ENCODE measurements at places on chromosomes 11 and 22.

DNA sequence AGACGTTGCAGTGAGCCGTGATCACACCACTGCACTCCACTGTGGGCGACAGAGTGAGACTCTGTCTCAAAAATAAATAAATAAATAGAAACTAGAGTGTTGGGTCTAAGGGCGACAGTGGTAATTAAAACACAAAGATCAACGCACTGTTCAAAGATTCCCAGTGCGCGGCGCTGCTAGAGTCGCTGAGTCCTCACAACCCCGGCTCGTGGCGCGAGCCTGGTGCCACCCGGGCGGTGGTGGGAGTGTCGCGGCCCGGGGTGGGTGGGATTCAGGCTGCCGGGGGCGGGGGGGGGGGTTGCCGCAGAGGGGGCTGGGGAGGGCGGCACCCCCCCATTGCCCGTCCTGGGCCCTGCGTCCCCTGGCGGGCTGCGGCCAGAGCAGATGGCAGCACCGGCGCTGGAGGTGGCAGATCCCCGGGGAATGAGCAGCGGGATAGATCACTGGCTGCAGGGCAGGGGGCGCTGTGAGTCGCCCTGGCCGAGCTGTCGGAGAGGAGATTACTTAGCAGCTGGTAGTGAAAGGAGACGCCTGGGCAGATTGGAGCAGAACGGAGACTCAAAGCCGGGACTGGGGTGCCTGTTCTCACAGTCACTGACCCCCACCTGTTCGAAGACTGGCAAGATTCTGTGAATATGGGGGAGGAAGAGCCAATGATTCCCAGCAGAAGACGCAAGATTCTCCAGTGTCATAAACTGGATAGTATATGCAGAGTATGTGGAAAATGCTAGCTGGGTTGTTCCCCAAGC, 30.2 kb upstream of the APOBEC3A start:
- peak; percentile 24 for DNase-seq

GRCh38 chr22:25566186-25566897, 1.9 kb downstream of the GRK3 start:
- no peak for DNase-seq

GRCh38 chr22:32158712-32159533, at the start of gene C22orf42:
TSS of gene C22orf42 (minus strand) at chr22:32159303. CDS start at chr22:32159215, 88 bp downstream.
- DNase-seq: no peak

- no peak for DNase-seq
These were observed 106.4 kb upstream of the CCDC90B start for GRCh38 chr11:83392556-83392955.

DNA sequence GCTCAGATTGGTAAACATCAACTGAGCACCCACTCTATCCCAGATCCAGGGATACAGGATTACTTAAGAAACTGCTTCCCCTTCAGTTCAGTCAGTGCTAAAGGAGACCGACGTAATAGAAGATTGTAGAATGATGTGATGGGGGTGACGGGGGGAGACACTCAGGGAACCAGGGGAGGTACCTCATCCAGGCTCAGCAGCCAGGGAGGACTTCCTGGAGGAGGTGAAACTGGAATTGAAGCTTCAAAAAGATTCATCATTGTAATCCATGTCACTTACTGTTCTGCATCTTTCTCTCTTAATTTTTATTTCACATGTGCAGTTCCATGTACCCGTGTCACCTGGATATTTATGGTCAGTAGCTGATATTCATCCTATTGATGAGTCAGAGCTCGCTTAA, 19.1 kb upstream of the TEF start:
- DNase-seq: no peak

DNA sequence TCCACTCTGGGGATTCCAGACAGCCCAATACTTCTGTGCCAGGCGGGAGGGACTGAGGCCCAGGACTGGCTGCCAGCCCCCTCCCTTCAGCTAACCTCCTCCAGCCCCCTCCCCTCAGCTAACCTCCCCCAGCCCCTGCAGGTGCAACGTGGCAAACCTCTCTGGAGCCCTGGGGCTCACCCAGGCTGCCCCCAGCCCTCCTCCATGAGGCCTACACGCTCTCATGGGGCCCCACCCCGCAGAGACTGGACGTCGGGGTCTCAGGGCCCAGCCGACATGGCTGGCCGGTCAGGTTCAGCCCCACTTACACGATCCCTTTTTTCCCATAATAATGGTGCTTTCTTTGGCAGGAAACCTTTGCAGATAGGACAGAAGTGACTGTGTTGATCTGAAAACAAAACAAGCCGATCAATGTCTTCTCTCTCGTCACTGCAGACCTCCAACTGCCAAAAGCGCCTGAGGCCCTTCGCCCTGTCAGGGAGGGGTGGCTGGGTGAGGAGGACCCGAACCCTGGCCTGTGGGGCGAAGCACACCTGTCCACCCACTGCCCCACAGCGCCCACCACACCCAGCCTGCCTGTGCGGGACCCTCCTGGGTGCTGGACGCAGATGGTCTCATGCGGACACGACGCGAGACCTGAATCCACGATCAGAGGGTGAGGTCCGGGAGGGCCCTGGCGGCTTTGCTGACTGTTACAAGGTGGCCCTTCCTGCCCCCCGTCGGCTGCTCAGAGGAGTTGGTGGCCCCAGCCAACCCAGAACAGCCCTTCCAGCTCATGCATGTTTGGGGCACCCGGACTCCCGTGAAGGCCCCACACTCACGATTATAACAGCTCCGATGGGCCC, 33.6 kb downstream of the TRMU start:
- no peak for DNase-seq

DNA sequence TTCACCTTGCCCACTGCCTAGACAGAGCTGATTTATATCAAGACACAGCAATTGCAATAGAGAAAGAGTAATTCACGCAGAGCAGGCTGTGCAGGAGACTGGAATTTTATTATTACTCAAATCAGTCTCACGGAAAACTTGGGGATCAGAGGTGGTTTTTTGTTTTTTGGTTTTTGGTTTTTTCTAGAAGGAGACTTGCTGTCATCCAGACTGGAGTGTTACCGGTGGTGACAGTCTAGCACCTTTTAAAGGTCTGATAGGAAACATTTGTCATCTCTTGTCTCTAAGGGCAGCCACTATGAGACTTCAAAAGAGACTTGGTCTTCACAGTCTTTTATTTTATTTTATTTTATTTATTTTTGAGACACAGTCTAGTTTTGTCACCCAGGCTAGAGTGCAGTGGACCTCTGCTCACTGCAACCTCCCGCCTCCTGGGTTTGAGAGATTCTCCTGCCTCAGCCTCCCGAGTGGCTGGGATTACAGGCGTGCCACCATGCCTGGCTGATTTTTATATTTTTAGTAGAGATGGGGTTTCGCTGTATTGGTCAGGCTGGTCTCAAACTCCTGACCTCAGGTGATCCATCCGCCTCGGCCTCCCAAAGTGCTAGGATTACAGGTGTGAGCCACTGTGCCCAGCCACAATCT, 19.1 kb downstream of the APOBEC3H start:
- DNase-seq: no peak

DNA sequence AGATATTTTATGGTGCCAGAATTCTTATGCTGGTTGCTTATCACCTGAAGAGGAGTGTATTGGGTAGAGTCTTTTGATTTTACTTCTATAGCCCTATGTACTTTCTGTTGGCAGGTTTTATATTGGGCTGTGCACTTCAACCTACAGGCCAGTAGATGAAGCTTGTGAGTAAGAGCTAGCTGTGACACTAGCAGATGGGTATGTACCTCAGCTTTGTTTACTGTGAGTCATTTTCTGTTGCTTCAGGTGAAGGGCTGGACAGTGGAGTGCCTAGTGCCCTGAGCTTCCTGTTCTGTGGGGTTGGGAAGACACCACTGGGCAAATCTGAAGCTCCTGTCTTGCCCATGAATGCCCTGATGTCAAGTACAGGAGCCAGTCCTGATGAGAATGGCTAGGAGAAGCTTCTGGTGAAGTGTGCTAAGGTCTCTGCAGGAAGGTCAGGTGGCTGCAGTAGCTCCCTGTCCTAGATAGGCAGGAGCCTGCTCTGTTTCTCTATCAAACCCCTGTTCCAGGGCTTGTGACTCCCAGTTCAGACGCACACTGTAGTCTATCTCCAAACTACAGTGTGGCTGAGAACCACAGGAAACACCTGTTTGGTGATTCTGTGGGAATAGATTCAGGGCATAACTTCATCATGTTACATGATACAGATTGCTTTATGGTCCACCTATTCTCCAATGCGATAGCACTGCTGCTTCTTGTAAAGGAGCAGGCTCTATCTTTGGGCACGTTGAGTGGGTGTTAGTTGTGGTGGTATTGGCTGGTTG, 755.7 kb downstream of the KCNA4 start:
- DNase-seq: no peak

DNA sequence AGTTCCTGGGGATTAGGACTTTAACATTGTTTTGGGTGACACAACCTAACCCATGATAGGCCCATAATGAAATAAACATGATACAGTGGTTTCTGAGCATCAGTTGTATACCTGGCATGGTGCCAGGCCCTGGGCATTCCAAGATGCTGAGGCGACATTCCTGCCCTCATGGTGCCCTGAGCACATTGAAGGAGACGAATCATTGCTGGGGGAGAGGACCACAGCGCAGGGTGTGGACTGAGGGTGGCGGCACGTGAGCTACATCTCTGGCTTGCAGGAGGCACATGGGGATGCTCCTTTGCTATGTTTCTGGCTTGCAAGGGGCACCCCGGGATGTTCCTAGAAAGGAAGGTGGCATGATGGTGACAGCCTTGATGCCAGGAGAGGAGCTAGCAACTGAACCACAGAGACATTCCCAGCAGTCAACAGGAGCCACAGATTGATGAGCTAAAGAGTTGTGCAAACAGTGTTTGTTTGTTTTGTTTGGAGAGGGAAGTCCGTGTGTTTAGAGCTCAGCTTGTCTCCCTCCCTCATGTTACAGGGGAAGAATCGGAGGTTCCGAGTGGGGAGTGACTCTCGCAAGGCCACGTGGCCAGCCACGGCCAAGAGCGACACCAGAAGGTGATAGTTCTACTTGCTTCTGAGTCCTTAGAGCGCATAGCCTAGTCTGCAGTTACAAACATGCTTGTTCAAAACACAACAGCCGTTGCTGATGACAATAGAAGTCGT, 106.4 kb downstream of the MIAT start:
- DNase-seq: no peak

DNA sequence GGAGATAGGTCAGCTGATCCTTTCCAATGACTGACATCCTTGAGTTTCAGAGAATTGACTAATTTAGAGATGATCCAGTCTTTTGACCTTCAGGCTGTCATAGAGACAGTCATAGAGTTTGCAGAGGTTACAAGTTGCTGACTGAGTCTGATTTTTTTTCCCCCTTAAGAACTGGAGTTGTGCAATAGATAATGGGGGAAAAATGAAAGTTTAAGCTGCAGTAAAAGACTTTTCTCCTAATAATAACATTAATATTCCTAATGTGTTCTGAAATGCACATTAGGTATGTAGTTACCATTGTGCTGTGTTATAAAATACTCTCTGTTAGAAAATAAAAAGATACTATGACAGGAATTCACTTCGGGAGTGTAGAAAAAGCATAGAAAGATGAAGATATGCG, 876.9 kb upstream of the RAG2 start:
- DNase-seq: no peak

DNA sequence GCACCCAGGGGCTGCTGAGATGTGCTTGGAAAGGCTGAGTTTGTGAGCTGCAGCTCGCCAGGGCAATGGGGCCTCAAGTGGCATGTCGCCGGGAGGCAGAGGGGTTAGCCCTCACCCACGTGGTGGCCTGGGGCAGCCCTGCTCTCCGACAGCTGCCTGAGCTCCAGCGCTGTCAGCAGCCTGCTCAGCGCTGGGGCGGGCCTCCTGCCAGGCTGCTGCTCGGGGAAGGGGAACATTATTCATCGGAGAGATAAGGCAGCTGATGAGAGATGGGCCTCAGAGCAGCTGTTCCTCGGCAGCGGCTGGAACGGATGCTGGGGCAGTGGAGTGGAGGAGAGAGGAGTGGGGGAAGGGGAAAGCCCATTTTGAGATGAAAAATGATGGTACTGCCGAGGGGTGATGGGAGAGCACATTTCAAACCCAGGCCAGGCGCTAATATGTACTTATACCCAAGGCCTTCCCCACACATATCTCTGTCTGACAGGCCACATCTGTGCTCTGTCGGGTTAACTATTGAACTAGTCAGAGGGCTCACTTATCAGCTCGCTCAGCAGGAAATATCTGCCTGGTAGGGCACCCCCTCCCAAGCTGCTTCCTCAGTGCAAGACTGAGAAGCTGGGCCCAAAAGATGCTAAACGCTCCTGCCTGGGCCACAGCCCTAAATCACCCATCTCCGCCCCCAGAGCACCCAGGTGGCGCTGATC, 79.5 kb downstream of the TIMP3 start:
- no peak for DNase-seq

- no peak for DNase-seq
These were observed 1.7 kb downstream of the PICALM start for GRCh38 chr11:86067009-86067850.

GRCh38 chr11:118088531-118088930, 1.8 kb upstream of the SMIM35 start:
- DNase-seq: no peak

- DNase-seq: no peak
These were observed 62.0 kb downstream of the PACS1 start for GRCh38 chr11:66131937-66132632.

DNA sequence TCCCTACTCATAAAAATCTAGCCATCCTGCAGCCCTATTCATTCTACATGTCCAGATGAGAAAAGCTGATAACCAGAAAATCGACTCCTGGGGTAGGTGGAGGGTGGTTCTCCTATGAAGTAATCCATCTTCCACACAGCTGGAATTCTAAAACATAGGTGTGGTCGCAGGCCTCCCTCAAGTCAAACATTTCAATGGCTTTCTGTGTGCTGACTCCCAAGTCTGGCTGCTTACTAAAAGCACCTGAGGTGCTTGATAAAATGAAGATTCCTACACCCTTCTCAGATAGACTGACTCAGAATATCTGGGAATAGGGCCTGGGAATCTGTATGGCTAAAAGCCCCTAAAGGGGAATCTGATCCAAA, 26.1 kb downstream of the IRAG1 start:
- no peak for DNase-seq

- peak; percentile 35 for DNase-seq
These were observed 23.2 kb upstream of the ZBTB16 start for GRCh38 chr11:114036147-114036811.

DNA sequence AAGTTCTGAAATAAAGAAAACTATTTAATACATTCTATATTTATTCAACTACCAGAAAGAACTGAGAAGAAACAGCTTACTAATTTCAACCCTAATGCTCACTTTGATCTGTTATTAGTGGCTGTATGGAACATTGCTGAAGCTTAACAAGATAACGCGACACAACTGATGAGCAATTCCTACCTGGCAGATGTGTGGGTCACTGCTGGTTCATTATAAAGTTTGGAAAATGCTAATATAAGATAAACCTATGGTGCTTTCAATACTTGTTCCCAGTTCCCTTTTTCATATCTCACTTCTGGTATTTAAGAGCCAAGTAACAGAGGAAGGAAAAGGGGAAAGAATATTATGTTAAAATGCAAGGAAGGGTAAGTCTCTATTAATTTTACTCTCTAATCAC, 10.5 kb downstream of the CTSC start:
- no peak for DNase-seq

- no peak for DNase-seq
These were observed 17.9 kb upstream of the CTSD start for GRCh38 chr11:1781593-1781975.

DNA sequence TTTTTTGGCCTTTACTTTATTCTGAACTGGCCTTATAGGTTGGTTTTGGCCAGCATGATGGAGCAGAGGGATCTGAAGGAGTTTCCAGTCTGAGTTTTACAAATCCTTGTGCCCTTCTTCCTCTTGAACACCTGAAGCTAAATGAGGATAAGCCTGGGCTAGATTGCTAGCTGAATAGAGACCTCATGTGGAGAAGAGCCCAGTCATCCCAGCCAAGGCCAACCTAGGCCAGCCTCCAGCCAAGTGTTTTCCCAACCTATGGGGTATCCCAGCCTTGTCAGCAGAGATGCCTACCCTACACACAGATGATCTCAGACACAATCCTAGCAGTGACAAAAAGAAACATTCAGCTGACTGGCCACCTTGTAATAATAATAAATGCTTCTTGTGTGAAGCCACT, 966 bp upstream of the CASP12 start:
- DNase-seq: no peak

Data from activated T-cell treated with anti-CD3 and anti-CD28 coated beads for 4 hours (primary cell).